Smooth muscle cell of bladder (primary cell): ENCODE measurements at places on chromosomes 4 and X. TPM values are rescaled to one million over a fixed set of nuclear protein-coding genes. Genes with fewer than 3 reads are reported as not detected.

BTK gene
- not detected in 2 replicates for total RNA-seq

FRAS1 gene
- total RNA-seq, result 3.3 and 5.0 TPM in 2 replicates

VCX3B gene
- not detected in 2 replicates for total RNA-seq

FGB gene
- total RNA-seq, result not detected in 2 replicates

TRAM1L1 gene
- total RNA-seq, result 0.43 and 0.92 TPM in 2 replicates

CNKSR2 gene
- 1.6 and 5.5 TPM in 2 replicates for total RNA-seq

SLC25A43 gene
- total RNA-seq, result 11.7 and 18.5 TPM in 2 replicates

DMP1 gene
- total RNA-seq, result not detected in 2 replicates

QDPR gene
- total RNA-seq, result 14.4 and 25.7 TPM in 2 replicates

SPIN2A gene
- total RNA-seq, result 0.57 and 1.0 TPM in 2 replicates

PNMA6A gene
- 1.6 and 3.2 TPM in 2 replicates for total RNA-seq

ZBTB49 gene
- 2.1 and 2.4 TPM in 2 replicates for total RNA-seq

PWWP3B gene
- 0.74 TPM in 1 of 2 replicates, not detected in the other for total RNA-seq

PORCN gene
- 10.0 and 11.1 TPM in 2 replicates for total RNA-seq

LRCH2 gene
- total RNA-seq, result 11.5 and 14.2 TPM in 2 replicates
